ENCODE measurements at places on chromosomes 5 and 9.

GRCh38 chr5:8320244-8320643 is 451.3 kb downstream of the MTRR start:
- no peak for DNase-seq

- DNase-seq, result no peak
These were observed 559.1 kb downstream of the CETN3 start for GRCh38 chr5:89850513-89850865.

DNA sequence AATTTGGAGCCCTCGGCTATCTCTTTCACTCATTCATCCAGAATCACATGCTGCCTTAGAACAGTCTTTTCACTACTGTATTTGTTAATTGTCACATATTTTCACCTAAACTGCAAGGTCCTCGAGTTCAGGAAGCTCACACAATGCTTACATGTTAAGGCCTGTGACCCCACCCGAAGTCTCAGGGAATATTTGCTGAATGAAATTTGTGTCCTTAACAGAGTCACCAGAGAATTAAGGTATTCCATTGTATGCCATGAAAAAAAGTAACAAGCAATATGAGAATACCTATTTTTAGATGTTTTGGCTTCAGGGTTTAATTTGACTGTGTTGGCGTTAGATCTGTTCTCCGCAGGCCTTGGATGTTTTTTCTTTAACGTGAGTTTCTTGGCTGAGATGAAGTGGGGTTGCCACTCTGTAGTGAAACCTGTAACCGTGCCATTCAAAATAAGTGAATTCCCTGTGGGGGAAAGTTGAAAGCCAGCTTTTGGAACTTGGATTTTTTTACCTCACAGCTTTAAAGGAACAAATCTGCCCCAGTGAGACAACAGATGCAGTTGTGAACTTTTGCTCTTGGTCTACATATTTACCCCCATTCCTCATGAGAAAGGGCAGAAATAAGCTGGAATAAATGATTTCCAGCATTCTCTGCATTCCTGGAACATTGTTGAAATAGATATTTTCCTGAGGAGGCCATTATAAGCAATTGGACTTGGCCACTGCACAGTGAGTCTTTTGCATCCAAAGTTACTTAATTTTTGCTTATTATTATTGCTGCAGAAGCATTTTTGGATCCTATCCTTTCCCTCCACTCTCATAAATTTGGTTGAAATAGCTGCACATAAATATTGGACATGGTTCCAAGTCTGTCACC is 35.9 kb upstream of the FBP1 start:
- peak; percentile 44 for DNase-seq

DNA sequence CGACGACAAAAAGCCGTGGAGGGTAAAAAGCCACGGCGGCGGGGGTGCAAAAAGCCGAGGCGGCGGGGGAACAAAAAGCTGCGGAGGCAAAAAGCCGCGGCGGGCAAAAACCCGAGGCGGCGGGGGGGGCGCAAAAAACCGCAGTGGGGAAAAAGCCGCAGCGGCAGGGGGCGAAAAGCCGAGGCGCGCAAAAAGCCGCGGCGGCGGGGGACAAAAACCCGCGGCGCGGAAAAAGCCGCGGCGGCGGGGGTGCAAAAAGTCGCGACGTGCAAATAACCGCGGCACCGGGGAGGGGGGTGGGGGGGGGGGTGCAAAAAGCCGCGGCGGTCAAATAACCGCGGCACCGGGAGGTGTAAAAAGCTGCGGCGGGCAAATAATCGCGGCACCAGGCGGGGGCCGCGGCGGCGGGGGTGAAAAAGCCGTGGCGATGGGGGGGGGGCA is 511.5 kb downstream of the FOXD4L5 start:
- peak; percentile 0 for DNase-seq

DNA sequence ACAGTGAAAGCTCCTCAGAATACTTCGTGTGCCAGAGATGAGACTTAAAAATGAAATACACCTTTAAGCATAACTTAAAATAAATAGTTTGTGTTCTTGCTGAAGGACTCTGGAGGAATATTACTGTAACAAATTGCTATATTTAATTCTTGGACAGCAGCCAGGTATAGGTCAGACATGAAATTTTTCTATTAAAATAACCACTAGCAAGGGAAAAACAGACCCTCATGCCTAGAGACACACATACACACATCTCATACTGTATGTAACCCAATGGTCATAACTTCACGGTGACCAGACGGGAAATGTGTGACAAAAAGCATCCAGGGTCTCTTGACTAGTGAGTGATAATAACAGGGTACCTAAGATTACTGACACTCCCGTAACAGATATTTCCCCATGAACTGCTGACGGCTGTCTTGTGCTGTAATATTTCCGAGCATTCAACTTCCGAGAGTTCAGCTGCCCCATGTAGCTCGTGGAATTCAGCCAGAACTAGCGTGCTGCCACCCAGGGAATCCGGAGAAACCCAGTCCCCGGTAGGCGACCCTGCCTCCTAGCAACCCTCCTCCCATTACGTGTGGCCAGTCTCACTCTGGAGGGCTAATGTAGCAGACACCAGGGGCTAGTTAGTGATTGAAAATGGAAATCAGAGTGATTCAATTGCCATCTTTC is 2295.1 kb upstream of the WWC1 start:
- peak; percentile 9 for DNase-seq

- no peak for DNase-seq
These were observed 39.2 kb downstream of the INSL6 start for GRCh38 chr9:5146241-5146640.

DNA sequence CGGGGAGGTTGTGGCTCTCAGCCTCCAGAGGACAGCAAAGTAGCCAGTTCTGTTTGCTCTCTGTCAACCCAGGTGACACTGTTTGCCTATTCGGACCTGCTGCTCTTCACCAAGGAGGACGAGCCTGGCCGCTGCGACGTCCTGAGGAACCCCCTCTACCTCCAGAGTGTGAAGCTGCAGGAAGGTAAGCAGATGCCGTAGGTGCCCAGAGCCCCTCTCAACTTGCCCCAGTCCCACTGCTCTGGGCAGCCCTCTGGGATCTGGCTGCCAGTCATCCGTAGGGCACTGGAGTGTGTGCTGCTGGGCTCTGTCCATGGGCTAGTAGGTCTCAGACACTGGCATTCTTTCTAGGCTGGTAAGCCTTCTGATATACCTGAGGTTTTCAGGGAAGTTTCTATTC is 59.3 kb downstream of the RGS3 start:
- no peak for DNase-seq

DNA sequence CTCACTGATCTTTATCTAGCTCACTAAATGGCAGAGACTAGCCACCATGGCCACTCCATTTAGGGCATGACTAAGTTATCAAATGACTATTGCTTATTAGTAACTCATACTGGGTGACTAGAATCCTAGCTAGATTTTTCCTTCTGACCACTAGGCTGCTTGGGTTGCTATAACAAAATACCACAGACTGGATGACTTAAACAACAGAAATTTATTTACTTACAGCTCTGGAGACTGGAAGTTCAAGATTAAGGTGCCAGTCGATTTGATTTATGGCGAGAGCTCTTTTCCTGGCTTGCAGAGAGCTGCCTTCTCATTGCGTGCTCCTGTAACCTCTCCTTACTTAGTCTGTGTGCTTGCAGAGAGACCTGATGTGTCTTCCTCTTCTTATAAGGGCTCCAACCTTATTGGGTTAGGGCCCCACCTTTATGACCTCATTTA is 55.0 kb upstream of the APC start:
- no peak for DNase-seq

DNA sequence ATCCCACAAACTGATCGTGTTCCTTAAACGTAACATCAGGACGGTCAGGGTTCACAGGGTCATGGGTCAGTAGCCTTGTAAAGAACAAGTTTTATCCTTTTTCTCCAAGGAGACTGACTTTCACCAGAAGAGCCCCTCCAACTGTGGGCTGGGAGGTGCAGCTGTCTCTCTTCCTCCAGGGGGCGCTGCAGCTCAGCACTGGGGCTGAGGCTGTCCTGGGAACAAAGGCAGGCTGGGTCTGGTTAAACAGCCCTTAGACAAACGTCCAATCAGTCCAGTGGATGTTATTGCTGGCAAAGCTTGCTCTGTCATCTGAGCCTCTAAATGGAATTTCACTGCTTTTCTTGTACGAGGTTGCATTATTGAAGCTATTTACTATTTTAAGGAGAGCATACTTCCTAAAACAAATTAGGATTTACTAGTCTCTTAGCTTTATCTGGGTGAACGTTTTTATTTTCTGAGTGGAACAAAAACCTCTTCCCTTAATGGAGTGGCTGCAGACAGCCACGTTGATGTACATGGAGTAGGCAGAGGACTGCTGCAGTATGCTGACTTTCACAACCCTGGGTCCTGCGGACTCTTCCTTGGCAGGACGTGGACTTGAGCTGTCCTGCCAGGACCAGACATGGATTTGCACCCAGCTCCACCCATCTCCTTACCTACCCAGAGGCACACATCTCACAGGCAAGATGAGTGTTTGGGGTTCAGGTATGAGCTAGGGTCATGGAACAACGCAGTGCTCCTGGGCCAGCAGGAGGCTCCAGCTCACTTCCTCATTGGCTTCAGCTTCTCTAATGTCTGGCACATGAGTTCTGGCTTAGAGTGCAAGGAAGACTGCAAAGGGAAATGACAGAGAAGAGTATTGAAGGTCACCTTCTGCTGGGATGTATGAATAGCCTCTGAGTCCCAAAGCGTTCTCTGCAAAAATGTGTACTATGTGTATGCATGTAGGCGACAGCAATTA is 7.8 kb downstream of the EXOSC2 start:
- peak; percentile 90 for DNase-seq

DNA sequence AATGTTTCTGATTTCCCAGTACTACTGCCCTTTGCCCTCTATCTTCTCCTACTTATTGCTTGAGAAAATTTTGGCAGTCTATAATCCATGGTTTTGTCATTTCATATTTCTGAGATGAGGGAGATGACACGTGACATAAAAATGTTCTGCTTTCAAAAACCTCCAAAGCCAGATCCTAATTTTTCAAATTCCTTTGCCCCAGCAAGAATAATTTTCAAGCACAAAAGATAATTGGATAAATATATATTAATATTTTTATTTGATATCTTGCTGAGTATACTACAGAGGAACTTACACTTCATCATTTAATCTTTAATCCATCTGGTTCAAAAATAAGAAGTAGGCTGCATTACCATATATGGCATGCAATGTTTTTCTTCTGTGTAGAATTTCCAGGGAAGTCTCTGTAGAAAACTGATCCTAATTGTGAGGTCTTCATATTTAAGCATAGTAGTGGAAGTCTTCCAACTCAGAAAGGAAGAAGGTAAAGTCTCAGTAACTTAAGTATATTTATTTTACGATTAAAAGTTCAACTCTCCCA is 1738.8 kb downstream of the EFNA5 start:
- peak; percentile 43 for DNase-seq

DNA sequence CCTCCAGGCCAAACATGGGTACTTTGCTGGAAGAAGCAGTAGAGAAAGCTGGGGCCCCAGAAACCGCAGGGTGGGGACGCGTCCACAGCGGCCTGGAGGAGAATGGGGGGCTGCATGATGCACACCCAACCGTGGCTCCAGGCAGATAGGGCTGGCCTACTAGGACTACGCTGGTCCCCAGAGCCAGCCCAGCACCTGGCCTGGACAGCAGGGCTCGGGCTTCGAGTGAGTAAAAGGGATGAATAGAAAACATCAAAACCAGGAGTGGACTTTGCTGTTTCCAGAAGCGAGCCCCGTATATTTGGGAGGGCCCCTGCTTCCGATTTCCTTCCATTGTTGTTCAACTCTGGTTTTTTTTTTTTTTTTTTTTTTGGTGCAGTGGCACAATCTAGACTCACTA is 30.7 kb downstream of the DBH start:
- no peak for DNase-seq

- no peak for DNase-seq
These were observed 591.0 kb upstream of the DMAC1 start for GRCh38 chr9:8390571-8390970.

DNA sequence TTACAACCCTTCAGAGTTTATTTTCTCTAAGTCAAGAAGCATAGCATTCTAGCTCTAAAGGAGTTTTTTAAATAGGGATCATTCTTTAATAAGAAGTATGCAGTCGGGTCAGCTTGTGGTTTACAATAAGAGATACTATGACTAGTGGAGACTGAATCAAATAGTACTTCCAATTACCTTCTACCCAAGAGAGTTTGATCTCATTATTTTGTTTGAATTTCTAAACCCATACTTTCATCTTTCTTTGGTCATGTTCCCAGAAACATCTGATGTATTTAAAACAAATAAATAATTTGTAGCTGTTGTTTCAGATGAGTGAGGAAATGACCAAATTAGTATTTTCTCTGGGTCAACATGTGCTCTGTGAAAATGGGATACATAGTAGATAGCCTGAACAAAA is 160.2 kb upstream of the CDH6 start:
- no peak for DNase-seq

DNA sequence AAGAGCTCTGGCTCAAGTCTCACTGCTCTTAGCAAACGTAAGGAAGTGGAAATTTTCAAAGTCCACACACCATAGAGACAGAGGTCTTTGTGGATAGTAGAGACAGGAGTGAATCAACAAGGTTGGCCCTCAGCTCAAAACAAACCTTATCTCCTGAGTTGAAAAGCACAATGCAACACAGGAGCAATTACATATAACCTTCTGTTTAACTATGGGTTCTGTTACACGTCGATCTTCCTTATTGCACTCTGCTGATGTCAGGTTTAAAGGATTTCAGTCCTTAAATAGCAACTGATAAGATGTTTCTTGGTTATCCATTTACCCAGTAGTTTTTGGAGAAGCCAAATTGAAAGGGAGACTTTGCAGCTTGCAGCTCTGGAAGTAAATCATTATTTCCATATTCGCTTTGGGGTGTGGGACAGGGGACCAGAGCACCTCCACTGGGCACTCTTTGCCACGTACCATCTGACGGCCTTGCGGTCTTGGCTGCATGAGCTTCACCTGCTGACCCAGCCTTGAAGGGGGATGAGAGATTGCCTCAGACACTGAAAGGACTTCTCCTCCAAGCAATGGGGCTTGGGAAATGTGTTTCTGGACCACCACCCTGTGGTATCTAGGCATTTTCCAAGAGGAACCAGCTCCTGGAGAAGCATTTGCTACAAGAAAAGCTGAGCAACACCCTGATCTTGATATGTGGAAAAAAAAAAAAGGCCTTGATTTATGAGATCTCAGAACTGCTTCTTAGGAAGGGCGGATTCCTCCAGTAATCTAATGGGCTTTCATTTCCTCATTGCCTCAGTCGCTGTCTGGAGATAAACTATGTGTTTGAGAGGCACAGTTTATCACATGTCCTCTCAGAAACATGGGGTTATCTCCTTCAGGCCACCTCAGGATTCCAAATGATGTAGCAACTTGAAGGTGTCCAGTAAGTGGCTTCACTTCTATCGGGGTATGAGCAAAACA is 56.2 kb upstream of the ZNF622 start:
- peak; percentile 15 for DNase-seq

DNA sequence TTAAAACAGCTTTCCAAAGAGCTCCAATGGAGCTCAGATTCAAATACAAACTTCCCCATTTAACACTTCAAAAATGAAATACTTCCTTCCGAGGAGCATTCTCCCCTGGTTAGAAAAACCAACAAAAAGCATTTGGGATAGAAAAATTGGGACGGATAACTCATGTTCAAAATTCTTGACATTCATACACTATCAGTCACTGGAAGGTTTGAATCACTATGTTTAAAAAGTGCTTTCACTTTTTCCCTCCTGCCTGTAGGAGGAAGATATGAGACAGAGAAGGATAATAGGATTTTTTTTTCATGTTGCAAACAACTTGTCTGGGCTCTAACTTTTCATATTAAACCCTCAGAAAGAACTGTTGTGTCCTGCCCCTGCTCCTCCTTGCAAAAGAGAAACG is 412.0 kb downstream of the ACTL7B start:
- peak; percentile 68 for DNase-seq

- DNase-seq, result no peak
These were observed 97.0 kb upstream of the TARS1 start for GRCh38 chr5:33343676-33344327.

GRCh38 chr5:171081319-171081718 is 219.5 kb downstream of the RANBP17 start:
- DNase-seq, result no peak

GRCh38 chr5:132777209-132778069 is at the start of gene SEPTIN8:
TSS of gene SEPTIN8 (minus strand) at chr5:132777239. CDS start at chr5:132777137, 102 bp downstream.
- DNase-seq, result peak; percentile 51
